ENCODE measurements at places on chromosomes 6 and 20. TPM values are rescaled to one million over a fixed set of nuclear protein-coding genes. Genes with fewer than 3 reads are reported as not detected.
A peak's percentile ranks its signal among the peaks of the same experiment; 100 is the strongest.

GRCh38 chr6:144767051-144767450 lies 481.9 kb downstream of the UTRN start:
- DNase-seq: no peak

DNA sequence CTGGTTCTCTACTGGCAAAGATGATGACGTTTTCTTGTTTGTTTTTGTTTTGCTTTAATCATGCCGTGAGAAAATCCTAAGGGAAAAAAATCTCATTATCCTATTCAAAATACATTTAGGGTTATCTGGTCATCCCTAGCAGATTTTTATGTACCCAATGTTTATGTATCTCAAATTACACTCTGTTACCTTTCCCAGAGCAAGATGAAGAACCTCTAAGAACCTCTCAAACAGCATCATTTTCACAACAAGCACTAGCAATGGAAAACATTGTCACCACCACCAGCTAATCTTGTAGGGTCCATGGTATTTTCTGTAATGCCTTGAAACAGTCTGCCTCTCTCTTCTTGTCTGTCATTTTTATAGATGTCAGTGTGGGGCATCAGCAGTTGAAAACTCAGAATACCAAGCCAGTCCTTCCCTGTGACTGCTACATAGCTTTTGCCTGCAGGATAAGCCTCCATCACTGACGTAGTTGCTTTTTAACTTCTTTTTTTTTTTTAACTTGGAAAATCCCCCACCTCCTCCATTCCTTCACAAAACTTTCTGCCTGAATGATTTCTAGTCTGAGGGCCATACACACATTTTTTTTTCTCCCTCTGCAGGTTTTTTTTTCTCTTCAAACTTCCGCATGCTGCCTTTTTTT lies 2.4 kb upstream of the SNAP25 start:
- peak; percentile 38 for DNase-seq

The GGTLC1 gene
- total RNA-seq: not detected

The EDN3 gene
- 1.2 TPM for total RNA-seq

The GNMT gene
- 0.36 TPM for total RNA-seq

Data from cerebellum (tissue), 4 donors.